ENCODE measurements at places on chromosomes 3 and 15.
A peak's percentile ranks its signal among the peaks of the same experiment; 100 is the strongest.

- no peak for DNase-seq
Measured at GRCh38 chr3:29525254-29525881, 244.5 kb downstream of the RBMS3 start.

DNA sequence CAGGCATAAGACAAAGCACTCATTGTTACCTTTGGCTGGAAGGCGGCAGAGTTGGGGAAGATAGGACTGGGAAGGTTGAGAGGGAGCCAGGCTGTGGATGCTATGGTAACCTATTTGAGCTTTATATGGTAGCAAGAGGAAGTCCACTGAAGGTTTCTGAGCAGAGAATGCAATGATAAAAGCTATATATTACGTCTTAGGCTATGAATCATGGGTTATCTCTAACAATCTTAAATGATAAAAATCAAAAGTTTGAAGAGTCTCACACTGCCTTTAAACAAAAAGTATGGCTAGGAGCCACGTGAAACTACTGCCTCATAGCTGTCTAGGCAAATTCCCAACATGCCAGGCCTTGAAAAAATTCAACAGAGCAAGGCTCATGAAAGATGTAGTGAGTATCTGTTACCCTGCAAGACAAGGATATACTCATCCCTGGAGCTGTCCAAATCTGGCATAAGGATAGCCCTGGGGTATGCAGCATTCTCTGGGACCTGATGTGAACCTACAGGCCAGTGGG lies 4.1 kb downstream of the P3H2 start:
- DNase-seq: no peak

DNA sequence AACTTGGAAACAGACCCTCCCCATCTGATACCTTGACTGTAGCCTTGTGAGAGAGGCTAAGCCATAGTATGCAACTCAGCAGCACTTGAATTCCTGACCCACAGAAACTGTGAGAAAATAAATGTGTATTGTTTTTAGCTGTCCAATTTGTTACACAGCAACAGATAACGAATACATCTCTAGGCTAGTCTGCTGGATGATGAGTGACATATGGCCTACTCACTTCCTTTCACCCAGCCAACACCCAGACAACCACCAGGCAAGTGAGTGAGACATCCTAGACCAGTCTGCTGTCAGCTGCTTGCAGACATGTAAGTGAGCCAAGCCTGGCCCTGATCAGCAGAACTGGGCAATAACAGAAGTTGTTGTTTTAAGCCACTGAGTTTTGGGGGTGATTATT lies 19.2 kb upstream of the SMAD6 start:
- no peak for DNase-seq

- DNase-seq: no peak
Measured at GRCh38 chr15:49423021-49423420, at the start of gene FGF7. TSS of gene FGF7 (plus strand) at chr15:49423242. CDS start at chr15:49424298, 1,056 bp downstream.

- DNase-seq: no peak
Measured at GRCh38 chr3:160567774-160568173, 2.4 kb upstream of the KPNA4 start.

- DNase-seq: no peak
Measured at GRCh38 chr3:41701191-41701698, 260.7 kb downstream of the ULK4 start.

GRCh38 chr15:64112073-64112772 lies 16.4 kb downstream of the SNX1 start:
- no peak for DNase-seq

- no peak for DNase-seq
Measured at GRCh38 chr3:158167737-158168557, 58.1 kb downstream of the RSRC1 start.

DNA sequence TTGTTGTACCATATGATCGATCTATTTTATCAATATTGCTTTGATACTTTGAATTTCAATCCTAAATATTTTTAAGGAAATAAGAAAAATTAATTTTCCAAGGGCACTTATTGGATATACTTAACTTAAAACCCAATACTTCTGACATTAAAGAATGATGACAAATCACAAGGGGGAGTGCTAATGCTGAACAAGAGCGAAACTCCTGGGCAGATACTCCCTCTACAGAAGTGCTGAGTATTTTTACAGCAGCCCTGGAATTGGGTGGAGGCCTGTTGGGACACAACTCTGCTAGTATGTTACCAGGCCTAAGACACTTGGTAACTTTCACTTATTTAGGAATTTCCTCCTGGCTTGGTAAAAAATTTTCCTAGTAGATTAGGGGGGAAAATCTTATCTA lies 46.2 kb downstream of the DENND6A start:
- DNase-seq: no peak

GRCh38 chr15:50797926-50798325 lies 32.4 kb upstream of the SPPL2A start:
- DNase-seq: no peak

DNA sequence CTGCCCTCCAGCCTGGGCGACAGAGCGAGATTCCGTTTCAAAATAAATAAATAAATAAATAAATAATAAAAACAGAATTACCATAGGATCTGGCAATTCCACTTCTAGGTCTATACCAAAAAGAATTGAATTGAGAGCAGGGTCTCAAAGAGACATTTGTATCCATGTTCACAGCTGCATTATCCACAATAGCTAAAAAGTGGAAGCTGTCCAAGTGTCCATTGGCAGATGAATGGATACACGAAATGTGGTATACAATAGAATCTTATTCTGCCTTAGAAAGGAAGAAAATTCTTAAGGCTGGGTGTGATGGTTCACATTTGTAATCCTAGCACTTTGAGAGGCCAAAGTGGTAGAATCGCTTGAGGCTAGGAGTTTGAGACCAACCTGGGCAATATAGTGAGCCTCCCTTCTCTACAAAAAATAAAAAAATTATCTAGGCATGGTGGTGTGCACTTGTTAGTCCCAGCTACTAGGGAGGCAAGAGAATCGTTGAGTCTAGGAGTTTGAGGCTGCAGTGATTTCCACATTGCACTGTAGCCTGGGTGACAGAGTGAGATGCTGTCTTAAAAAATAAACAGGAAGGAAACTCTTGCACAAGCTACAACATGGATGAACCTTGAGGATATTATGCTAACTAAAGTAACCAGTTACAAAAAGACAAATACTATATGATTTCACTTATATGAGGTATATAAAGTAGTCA lies 24.2 kb downstream of the PFKFB4 start:
- no peak for DNase-seq

GRCh38 chr3:127747751-127748521 lies 74.4 kb downstream of the MGLL start:
- DNase-seq: no peak

DNA sequence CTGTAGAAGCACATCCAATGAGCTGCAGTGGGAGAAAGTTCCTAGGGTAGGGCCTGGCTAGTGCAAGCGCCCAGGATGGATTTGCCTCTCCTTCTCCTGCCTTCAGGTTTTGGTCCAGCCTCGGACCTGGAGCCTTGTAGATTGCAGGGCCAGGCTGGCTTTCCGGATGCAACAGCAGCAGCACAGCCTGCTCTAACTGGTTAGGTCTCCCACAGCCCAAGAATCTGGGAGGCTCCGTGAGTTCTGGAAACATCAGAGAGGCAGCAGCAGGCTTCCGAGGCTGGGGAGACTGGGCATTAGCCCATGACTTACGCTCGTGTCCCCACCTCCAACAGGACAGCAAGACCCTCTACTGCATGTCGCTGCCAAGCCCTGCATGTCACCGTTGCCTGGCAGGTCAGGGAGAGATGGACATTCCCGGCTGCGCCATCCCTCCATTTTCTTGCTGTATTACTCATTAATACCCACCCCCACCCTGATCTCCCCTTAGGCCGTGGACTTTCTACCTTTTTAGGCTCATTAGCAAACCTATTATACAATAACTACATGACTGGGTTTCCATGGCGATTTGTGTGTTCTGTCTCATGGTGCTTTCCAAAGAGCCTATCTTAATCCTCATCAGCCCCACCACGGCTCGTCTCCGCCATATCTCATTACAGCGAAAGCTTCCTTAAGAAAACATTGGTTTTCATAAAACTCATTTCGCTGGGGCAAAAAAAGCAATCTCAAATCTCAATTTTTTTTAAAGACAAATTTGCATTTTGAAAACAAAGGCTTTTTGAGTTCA lies 40.9 kb upstream of the RGMA start:
- no peak for DNase-seq

DNA sequence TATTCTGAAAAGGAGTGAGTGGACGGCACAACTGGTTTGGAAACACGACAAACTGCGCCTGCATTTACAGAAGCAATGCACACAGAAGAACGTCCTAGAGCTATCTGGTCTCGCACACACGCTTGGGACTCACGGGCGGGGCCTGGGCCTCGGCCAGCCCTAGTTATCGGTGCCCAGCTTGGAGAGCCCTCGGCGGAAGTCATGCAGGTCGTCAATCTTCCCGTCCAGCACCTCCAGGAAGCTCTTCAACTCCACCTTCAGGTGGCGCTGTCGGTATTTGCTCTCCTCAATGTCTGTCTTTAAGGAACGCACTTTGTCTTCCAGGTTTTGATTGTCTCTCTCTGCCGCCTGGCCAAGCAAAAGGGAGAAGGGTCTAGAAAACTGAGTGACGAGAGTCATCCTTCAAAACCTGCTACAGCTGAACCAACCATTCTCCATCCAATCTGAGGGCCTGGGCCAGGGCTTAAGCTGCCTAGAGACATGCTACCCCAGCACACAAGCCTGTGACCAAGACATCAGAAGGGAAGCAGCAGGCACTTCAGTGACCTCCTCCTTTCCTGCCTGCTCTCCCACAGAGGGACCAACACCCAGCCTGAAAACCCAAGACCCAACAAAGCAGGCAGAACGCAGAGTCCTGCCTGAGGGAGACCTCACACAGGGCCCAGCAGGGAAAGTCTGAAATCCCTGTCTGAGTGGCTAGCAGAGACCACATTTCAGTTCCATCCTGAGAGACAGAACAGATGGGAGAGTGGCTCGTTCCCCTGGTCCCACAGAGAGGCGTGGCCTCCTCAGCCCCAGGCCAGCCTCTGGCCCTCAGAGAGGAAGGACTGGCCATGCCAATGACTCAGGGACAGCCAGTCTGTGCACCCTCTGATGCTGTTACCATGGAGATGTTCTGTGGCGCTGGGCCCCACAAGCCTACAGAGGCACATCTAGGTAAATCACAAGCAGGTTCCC lies 40.4 kb downstream of the WHAMM start:
- peak; percentile 34 for DNase-seq

DNA sequence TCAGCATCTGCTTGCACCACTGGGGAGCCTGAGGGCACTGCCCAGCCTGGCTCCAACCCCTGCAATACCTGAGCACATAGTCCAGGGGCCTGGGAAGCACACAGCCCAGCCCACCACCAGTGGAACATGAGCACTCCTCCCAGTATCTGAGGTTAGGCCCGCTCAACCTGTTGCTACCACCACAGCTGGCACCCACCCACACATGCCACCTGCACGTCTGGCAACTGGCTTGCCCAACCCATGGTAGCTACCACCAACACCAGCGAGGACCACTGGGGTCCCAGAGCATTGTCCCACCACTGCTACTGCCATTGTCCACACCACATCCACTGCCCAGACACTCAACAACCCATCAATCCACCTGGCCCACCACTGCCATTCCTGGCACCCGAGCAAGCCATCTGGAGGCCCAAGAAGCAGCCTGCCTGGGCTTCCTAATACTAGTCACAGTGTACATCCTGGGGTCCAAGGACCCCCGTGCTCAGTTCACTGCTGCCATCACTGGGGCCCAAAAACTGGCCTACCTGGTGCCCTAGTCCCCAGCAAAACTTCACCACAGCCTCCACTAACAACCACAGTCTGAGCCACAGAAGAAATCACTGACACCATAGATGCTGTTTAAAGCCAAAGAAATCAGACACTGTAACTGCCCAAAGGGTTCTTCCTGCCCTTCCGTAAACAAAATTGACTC lies 62.1 kb upstream of the TBC1D23 start:
- DNase-seq: no peak

DNA sequence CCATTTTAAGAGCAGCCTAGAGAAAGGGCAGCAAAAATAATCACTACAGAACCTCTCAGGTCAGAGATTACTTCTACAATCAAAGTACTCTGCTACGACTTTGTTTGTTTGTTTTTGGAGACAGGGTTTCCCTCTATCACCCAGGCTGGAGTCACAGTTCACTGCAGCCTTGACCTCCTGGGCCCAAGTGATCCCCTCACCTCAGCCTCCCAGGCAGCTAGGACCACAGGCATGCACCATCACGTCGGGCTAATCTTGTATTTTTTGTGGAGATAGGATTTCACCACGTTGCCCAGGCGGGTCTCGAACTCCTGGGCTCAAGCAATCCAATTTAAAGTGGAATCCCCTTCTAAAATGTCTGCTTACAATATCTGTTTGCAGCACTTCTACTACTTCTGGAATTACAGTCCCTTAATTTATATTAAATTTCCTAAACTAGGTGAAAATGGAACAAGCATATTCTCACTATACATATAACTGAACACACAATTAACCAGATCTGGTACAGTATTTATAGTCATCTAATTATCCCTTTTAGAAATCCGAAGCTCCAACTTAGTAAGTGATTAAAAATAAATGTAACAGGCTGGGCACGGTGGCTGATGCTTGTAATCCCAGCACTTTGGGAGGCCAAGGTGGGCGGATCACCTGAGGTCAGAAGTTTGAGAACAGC lies 4.4 kb downstream of the UACA start:
- DNase-seq: no peak

DNA sequence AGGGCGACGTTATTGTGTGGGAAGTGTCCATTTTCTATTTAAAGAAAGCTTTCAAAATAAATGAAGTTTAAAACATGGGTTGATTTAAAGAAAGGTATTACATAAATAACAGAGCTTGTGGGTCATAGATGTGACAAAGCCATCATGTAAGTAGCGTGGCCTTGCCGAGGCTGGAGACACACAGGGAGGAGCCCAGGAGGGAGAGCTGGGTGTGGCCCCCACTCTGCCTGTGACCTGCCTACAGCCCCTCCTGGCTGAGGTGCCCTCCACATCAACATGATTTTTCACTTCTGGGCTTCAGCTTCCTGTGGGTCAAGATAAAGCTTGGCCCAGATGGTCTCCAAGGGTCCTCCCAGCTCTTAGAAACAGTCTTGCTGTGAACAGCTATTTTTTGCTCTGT lies 12.5 kb upstream of the MGLL start:
- DNase-seq: no peak

DNA sequence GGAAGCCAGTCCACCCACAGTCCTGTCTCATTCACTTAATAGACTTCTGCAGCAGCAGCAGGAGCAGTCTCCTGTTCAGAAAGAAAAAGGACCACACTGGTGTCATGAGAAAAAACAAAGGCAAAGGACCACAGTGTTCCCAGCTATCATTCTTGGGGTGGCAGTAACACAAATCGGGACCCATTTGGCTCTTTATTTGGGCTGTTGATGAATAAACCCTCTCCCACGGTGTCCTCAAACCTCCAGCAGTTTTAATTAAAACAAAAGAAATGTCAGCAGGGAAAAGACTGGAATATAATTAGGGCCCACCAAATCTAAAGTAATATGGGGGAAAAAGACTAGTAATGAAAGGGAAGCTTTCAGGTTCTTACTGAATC lies 210.5 kb upstream of the SLC2A2 start:
- DNase-seq: no peak

DNA sequence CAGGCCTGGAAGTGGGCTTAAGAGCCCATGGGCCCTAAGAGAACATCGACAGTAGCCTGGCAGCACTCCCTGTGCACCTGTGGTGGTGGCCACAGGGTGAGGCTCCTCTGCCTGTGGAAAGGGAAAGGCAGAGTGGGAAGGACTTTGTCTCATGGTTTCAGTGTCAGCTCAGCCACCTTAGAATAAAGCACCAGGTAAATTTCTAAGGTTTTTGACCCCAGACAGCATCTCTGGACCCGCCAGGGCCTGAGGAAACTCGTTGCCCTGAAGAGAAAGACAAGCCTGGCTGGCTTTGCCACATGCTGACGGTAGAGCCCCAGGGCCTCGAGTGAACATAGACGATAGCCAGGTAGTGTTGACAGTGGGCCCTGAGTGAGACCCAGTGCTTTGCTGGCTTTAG lies 22.1 kb downstream of the GOLGA6A start:
- DNase-seq: no peak

GRCh38 chr15:101175401-101175800 lies 76.4 kb downstream of the CHSY1 start:
- no peak for DNase-seq

Data from stimulated activated naive B cell treated with anti-CD40 and anti-IgM and Interleukin-4, amounts not matched to agents 10 μg/mL and 1 μg/mL and 100 μg/mL, for 72 hours (primary cell).